ENCODE measurements at places on chromosomes 12 and 14.

- peak; percentile 50 for DNase-seq
These were observed 445.6 kb upstream of the MIS18BP1 start for GRCh38 chr14:45698462-45699134.

GRCh38 chr12:64891629-64892028 is 67.2 kb downstream of the TBC1D30 start:
- no peak for DNase-seq

DNA sequence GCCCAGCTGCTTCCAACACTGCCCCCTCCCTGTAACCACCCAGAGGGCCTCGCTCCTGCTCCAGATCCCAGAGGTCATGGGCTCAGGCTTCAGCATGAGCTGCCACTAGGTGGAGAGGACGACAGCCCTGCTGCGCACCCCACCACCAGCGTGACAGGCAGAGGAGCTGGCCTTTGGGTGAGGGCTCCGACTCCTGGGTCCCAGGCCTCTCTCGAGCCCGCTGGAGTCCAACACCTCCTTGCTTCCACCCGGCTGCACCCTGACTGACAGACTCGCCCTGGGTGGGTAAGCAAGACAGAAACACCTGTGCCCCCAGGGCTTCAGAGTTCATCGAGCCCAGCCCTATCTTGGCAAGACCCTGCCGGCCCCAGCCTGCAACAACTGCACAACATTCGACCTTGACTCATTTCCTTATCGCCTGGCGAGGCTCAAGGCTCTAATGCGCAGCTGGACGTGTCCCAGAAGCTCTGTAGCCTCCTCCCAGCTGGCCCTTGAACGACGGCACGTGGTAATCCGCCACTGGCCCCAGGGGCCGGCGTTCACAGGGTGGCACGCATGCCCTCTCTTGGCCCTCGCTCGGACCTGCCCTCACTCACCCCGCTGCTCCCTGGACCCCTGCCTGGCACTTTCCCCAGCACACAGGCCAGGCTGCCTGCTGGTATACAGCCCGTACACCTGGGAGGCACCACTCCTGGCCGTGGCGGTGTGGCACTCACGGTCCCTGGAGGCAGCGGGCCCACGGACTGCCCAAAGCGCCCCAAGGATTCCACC is 28.0 kb downstream of the VPS37B start:
- no peak for DNase-seq

GRCh38 chr12:113260636-113261300 is 39.5 kb downstream of the TPCN1 start:
- DNase-seq, result no peak

DNA sequence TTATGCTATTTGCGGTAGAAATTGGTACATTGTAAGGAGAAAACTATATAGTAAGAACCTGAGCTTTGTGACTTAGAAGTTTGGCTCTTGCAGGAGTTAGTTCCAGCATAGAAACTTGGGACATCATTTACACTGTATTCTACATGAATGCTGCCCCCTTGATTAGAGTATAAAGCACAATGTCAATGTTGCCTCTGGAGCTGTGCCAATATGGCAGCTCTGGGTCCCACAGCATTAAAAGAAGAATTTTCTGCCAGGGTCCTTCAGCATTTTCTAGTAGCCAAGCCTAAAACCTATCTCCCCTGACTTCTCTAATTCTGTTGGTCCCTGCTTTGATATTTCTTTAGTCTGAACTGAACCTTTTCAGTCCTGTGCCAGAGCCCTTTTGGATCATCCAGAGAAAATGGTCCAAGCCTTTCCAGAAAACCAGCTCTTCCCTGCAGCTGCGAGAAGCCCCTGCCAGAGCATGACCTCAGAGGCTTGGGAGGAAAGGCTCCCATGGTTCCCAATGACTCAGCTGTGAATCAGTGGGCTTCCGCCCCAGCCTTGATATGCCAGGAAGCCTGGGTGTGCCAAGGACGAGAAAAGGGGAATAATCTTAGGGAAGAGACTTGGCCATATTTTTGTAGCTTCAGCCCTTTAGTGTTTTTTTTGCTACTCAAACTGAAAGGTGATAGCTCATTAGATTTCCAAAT is 43.2 kb downstream of the PLEKHG7 start:
- DNase-seq, result no peak

GRCh38 chr14:96901227-96901626 is 104.0 kb downstream of the VRK1 start:
- DNase-seq, result no peak

DNA sequence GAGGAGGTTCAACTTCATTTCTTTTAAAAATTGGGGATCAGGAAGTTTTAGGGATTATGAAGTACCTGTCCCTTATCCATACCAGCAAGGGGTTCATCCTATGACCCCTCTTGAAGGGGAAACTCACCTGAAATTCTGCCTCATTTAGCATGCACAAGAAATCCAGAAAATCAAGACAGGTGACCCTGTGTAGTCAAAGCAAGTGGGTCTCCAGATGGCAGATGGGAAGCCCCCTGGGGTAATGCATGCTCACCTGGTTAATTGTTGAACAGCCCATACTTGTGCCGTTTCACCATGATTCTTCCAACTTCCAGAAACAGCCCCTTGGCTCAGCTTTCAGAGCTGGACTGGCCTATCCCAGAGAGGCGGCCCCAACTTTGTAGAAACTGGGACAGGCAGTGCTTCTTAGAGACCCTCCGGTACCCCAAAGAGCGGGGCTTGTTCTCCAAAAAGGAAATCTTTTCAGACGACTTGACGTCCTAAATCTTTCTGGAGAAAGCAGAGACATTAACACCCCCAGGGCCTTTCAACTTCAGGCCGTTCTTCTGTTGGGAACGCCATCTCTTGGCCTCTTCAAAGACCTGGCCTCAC is 66.3 kb upstream of the ESRRB start:
- no peak for DNase-seq

DNA sequence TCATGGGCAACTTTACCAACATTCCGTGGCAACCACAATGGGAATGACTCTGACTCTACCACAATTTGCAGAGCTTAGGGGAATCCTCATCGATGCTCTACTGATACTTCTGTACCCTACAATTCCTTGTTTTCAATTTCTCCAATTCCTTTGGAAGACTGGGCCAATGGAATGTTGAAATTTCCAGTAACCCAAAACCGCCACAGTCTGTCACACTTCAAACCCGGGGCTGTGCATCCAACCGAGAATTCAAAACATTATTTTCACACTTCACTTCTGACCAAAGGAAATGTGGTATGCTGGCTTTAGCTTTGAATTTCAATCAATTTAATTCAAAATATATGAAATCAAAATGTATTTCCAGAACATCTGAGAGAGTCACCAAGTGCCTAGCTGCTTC is 951.4 kb downstream of the VRK1 start:
- DNase-seq, result no peak

- DNase-seq, result no peak
These were observed 41.9 kb downstream of the TTC8 start for GRCh38 chr14:88866305-88866704.

DNA sequence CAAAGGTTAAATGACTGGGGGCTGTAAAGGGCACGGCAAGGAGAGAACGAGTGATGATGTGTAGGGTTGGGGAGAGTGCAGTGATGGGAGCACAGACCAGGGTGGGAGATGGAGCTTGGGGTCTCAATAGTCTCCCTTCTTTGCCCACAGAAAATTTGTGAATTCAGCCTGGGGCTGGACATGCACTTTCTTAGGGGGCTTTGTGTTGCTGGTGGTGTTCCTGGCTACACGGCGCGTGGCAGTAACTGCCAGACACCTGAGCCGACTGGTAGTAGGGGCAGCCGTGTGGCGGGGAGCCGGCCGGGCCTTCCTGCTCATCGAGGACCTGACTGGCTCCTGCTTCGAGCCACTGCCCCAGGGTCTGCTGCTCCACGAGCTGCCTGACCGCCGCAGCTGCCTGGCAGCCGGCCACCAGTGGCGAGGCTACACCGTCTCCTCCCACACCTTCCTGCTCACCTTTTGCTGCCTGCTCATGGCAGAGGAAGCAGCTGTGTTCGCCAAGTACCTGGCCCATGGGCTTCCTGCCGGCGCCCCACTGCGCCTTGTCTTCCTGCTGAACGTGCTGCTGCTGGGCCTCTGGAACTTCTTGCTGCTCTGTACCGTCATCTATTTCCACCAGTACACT is 1.7 kb downstream of the FITM1 start:
- DNase-seq, result no peak

DNA sequence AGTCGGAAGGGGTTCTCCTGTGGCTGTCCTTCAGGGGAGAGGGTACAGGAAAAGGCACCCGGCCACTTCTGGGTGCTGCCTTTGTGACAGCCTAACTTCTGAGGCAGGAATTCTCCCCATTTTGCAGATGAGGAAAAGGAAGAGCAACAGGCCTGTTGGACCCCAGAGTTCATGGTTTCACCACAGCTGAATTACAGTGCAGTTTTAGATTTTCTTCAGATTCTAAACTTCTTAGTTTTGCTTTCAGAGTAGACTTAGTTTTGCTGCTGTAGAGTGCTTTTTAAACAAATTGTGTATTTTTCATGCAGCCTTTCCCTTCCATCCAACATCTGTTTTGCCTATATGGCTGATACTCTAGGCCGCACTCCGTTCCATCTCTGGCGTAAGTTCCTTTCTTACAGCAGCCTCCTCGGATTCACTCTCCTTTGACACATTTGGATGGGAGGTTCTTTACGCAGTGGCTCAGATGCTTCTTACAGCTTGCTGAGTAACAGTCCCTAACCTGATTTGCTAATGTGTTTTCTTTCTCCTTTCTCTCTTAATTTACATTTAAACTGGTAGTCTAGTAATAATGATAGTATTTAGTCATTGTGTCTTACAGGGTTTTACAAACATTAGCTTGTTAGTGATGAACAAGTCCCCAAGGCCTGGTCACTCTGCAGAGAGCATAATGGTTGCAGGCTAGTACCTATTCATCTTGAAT is 7.8 kb downstream of the TRAF3 start:
- no peak for DNase-seq

- DNase-seq, result no peak
These were observed 2.6 kb downstream of the ARF6 start for GRCh38 chr14:49895480-49895879.

- DNase-seq, result no peak
These were observed 784.6 kb downstream of the LRFN5 start for GRCh38 chr14:42391146-42391834.

DNA sequence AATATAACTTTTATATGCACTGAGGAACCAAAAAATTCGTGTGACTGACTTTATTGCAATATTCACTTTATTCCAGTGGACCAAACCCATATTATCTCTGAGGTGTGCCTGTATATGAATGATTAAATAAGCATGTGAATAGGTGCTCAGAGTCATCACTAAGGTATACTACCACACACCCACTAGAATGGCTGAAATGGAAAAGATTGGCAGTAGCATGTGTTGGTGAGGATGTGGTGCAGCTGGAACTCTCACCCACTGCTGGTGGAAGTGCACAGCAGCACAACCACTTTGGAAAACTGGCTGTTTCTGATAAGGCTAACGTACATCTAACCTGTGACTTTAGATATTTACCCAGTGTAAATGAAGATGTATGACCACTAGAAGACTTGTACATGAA is 36.8 kb downstream of the GOLGA5 start:
- no peak for DNase-seq

GRCh38 chr12:96210376-96211055 is 16.3 kb downstream of the ELK3 start:
- no peak for DNase-seq

- DNase-seq, result no peak
These were observed 48.4 kb downstream of the BICD1 start for GRCh38 chr12:32155041-32155440.

GRCh38 chr14:91827746-91828145 is 39.6 kb downstream of the TC2N start:
- no peak for DNase-seq

GRCh38 chr14:68682166-68683103 is 110.4 kb downstream of the ZFP36L1 start:
- peak; percentile 63 for DNase-seq

DNA sequence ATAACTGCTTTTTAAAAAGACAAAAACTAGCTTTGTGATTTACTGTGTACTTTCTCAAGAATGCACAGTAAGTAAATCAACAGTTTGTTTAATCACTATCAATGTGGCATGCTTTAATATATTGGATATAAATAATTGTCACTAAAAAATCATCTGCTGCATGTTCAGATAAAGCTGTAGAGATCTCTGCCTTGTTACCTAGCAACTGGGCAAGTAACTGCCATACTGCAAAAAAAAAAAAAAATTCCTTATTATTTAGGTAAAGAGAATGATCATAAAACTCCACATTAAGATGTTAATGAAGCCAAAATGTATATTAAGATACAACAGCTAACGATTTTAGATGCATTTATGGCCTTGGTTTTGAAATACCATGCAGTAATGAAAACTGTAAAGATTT is 237.4 kb downstream of the APAF1 start:
- no peak for DNase-seq

GRCh38 chr14:77006132-77006531 is 22.4 kb downstream of the IRF2BPL start:
- DNase-seq, result no peak

DNA sequence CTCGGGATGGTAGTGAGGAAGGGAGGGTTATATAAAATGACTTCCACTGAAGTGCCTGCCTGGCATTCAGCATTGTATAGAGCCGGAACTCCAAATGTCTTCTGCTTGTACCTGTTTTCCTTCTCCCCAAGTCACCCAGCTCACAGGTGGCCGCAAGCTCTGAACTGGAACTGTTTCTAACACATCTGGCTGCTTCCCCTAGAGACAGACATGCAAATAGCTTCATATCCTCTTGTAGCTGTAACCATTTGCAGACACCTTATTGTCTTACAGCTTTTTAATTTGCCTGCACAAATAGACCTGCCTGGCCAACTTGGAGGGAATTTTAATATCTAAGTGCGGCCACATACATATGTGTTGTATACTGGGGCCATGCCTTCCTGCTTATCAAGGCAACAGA is 126.0 kb downstream of the CHST11 start:
- no peak for DNase-seq

Data from renal cortex interstitium (tissue), 15 donors.